ENCODE measurements at places on chromosomes 3 and 15.
A peak's percentile ranks its signal among the peaks of the same experiment; 100 is the strongest.

- H3K4me1 ChIP-seq = no peaks in the 10 kb centered on the region
- H3K27me3 ChIP-seq = no peaks in the 10 kb centered on the region
- H3K36me3 ChIP-seq = no peaks in the 10 kb centered on the region
- no peak for DNase-seq
- H3K27ac ChIP-seq = no peak overlapping the region
Observed at GRCh38 chr15:36177590-36178302, 401.7 kb upstream of the CDIN1 start.

- no peaks in the 10 kb centered on the region for H3K4me1 ChIP-seq
- DNase-seq = no peak
- H3K27me3 ChIP-seq = no peaks in the 10 kb centered on the region
- H3K4me3 ChIP-seq = no peak overlapping the region
- no peak overlapping the region for H3K27ac ChIP-seq
Observed at GRCh38 chr3:113084777-113085176, 94.0 kb downstream of the GTPBP8 start.

- H3K4me1 ChIP-seq = no peaks in the 10 kb centered on the region
- no peaks in the 10 kb centered on the region for H3K27me3 ChIP-seq
- DNase-seq = no peak
- no peak overlapping the region for H3K4me3 ChIP-seq
- no peaks in the 10 kb centered on the region for H3K36me3 ChIP-seq
Observed at GRCh38 chr3:79473993-79474392, 293.8 kb downstream of the ROBO1 start.

DNA sequence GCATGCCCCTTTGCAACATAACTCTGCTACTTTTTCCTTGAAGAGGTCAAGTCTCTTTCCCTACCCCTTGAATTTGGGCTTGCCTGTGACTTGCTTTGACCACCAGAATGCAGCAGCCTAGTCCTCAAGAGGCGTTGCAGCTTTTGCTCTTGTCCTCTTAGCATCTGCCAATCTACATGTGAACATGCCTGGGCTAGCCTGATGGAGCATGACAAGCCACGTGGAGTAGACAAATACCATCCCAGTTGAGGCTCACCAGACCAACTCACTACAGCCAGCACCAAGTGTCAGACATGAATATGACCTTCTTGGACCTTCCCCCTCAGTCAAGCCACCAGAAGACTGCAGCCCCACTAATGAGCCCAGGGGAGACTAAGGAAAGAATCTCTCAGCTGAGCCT lies 32.9 kb downstream of the AMOTL2 start:
- no peak overlapping the region for H3K27ac ChIP-seq
- no peaks in the 10 kb centered on the region for H3K36me3 ChIP-seq
- H3K4me1 ChIP-seq = no peaks in the 10 kb centered on the region
- no peaks in the 10 kb centered on the region for H3K27me3 ChIP-seq

DNA sequence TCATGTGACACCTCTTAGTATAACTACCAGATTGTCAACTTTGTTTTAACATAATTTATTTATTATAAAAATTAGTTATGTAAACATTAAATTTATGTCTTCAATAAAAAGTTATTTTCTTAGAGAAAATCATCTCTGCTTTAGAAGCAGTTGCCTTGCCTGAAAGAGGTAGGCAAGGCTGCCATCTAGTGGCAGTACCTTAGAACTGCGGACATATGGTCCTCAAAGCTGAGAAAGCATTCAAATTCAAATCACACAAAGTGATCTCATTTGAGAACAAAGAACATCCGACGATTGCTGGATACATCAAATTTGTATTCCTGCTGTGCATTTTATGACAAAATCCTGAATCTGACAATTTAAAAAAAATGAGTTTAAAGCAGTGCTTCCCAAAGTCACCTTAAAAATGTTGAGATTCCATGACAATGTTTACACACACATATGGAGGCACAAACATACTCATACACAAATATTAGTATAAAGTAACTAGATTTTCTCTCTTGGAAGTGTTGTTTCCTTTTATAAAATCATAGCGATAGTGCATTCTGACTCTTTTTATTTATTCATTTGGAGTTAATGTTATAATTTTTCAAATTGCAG lies 617.4 kb downstream of the CADM2 start:
- H3K4me1 ChIP-seq = no peaks in the 10 kb centered on the region
- peak; percentile 20 for DNase-seq

DNA sequence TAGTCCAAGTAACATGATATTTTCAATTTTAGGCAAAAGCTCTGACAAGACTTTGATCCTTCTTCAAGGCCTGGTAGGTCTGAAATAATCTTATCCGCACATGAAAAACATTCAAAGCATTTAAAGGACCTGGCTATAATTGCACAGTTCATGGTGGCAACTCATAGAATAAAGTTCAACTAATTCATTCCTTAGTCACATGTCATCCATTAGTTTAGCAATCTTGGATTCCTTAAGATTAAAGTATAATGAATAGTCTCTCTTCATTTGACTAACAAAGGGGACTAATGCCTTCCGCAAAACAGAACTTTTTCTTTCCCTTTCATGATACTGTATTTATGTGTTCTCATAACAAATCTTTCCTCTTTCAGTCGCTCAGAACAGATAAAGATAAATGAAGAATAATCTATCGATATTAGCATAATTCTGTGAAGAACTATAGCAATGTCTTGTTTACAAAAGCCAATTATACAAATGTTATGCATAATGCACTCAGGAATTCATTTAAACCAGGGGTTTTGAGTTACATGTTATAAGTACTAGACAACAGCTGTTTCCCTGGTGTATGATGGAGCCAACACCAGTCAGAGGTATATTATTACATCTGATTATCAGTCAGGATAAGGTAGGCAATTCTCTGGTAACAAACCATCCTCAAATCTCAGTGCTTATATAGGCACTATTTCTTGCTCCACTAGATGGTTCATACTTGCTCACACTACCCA lies 172.5 kb downstream of the POTEB3 start:
- no peak overlapping the region for H3K27ac ChIP-seq
- H3K27me3 ChIP-seq = no peaks in the 10 kb centered on the region
- no peak for DNase-seq
- H3K4me3 ChIP-seq = no peak overlapping the region
- no peaks in the 10 kb centered on the region for H3K36me3 ChIP-seq

DNA sequence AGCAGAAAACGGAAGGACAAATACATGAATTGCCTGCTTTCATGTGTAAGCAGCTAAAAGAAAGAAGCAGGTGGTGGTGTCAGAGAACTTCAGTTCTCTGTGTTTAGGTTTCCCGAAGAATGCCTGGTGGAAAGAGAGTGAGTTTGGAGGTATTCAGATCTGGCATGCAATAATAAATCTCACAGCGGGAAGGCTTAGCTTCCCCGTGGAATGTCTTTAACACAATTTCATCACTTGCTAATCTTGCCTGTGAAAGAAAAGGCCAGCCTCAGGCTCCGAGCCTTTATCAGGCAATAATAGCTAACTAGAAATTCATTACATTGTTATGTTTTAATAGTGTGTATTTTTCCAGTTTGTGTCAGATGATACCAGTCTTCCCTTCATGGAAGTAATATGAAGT lies 220.3 kb downstream of the PDZRN3 start:
- no peak overlapping the region for H3K27ac ChIP-seq
- H3K36me3 ChIP-seq = no peaks in the 10 kb centered on the region
